GF-D8 (cell line): ENCODE measurements at places on chromosomes 6 and 20.

DNA sequence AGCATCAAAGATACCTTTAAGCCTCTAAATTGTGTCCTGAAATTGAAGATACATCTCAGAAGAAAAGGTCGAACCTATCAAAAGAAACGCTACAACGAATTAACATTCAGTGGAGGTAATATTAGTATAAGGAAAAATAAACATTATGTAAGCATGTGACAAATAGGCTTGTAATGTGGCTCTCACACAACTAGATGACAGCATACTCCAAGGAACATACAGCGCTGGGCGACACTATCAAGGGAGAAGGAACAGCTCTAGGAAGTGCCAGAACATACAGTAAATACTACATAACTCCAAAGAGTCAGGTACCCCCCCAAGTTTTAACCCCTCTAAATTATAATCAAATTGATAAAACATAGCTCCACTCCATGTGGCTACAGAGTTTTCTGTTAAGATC, 103.5 kb downstream of the LAMP5 start:
- DNase-seq = no peak

DNA sequence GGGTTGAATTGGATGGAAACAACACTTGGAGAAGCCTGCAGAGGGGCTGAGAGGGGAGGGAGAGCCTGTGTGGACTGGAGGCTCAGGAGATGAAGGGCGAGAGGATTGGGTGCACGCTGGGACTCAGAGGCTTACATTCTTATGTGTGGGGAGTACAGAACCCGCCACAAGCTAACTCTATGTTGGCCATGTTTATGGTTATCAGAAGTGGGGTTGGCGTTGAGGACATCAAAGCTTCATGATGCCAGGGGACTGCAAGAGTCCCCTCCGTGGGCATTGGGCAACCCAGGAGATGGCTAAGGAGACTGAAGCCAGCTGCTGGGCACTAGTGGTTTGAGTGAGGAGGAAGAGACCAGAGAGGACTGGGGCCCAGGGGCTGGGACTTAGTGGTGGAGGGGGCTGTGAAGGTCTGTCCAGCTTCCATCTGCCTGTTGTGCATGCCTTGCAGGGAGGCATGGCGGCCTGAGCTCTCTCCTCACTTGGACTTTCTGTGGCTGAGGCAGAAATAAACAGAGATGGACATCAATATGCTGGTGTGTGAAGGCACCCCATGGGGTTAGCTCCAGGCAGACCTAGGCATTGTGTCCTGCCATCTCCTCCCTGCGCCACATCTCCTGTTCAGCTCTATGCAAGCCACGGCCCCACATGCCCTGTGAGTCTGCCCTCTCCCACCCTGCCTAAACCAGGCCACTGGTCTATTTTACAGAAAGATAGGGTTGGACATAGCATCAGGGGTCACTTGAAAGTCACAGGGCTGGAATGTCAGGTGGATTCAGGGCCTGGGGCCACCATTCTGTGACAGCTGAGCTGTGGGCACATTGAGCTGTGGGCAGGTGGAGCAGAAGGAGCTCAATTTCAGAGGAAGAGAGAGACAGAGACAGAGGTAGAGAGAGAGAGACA, 61.6 kb downstream of the PHACTR3 start:
- DNase-seq = no peak

GRCh38 chr20:64207641-64208590, 43.7 kb downstream of the MYT1 start:
- DNase-seq = no peak

- no peak for DNase-seq
These were observed 505.3 kb downstream of the MMUT start for GRCh38 chr6:48957781-48958180.

DNA sequence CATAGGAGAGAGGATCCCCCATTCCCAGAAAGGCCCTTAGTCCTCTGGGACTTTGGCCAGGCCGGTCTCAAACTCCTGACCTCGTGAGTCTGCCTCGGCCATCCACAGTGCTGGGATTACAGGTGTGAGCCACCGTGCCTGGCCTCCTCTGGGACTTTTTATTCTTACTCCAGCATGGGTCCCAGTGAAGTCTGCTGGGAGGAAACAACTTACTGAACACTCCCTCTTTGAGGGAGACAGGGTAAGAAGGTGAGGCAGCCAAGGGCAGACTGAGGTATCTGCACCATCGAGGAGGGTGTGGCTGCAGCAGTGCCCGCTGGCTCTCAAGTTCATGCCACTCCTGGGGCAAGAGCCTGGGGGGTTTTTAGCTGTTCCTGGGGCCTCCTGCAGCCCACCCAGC, 2.4 kb downstream of the BAK1 start:
- DNase-seq = no peak

DNA sequence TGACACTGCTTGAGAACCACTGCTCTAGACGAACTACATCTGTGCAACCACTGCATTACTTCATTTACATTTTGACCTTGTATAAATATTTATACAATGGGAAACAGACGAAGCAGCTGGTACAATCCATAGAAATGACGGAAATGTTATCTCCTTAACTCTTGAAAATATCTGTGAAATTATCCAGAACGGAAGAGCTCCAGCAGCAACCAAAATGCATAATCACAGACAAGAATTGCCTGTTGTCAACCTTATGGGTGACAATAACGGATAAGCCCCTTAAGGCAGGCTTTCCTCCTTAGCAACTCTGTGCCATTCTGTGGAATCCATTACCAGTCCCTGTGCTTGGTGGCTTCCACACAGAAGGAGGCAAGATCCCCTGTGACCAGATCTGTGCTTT, 115.4 kb downstream of the DTNBP1 start:
- DNase-seq = no peak

DNA sequence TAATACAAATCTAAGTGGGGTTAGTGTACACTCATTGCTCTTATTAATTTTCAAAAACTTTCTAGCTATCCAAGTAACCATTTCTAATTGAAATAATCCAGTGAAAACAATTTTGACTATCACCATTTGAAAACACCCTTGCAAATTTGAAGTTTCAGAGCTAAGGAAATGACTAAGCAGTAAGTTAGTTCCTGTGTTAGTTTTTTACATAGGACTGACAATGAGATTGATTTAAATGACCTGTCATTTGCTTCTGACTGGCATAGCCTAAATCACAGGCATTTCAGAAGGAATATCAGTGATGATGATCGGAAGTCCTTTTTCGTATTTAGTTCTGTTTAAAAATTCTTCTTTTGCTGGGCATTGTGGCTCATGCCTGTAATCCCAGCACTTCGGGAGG, 27.0 kb downstream of the STK4 start:
- DNase-seq = peak; percentile 35

DNA sequence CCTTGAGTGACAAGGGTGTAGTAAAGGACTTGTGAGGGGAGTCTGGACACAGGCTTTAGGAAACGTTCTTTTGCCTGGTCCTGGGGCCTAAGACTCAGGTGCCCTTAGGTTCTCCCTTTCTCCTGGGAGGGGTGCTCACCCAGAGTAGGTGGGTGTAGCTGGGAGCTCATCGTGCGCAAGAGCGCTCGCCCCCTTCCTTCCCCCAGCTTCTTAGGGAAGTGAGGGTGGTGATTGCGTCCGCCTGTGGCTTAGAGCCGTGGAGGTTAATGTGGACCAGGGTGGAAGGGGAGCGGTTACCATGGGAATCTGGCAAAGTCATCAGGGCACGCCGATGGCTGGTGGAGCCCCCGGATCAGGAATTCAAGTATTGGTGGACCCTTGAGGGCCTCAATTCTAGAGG, 3.3 kb upstream of the AARS2 start:
- no peak for DNase-seq

GRCh38 chr6:71558974-71559373, 270.4 kb downstream of the OGFRL1 start:
- DNase-seq = no peak

GRCh38 chr6:139891471-139891870, 517.0 kb upstream of the CITED2 start:
- DNase-seq = no peak

DNA sequence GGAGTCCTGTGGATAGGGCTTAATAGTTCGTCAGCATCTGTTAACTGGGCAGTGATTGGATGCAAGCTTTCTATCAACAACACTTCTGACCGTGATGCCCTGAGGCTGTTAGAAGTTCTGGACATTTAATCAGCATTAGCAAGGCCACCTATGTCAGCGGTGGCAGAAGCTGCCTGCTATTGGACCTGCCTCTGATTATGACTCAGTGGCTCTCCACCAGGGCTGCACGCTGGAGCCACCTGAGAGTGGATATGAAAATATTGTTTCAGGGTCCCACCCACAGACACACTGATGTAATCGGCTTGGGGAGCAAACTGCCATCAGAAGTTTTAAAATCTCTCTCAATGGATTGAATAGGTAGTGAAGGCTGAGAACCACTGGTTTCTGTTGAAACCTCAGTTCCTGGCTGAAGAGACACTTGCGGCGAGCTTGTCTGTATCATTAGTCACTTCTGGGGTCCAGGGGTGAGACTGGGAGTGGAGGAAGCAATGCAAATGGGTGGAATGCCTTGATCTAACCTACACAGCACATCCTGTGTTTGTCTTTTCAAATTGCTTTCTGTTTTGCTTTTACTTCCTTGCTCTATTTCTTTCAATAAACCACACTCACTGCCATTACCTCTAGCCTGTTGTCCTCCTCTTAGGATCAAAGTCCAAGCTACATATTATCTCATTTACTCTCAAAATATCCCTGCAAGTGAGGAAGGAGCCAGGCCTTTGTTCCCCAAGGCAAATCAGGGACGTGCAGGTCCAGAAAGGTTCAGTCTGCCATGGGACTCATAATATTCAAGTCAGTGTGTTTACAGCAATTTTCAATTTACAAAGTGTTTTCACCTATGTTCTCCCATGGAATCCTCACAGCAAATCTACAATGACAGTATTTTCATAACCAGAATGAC, 4.2 kb downstream of the CLIC5 start:
- DNase-seq = no peak

DNA sequence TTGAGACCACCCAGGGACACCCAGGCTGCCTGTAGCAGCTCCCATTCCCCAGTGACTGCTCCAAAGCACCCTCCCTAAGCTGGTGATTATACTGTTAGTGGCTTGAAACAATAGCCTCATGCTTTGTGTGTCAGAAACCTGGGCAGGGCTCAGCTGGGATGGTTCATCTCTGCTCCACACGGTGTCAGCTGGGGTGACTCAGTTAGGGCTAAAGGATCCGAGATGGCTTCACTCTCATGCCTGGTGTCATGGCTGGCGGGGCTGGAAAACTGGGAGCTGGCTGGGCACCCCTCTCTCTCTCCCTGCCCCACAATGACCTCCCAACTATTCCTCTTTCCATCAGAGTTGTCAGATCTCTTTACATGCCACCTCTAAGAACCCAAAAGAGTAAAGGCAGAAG, 44.4 kb downstream of the ANKRD60 start:
- no peak for DNase-seq

GRCh38 chr6:161242779-161243693, 30.8 kb downstream of the AGPAT4 start:
- no peak for DNase-seq

GRCh38 chr6:92756912-92757311, 662.4 kb downstream of the EPHA7 start:
- no peak for DNase-seq

DNA sequence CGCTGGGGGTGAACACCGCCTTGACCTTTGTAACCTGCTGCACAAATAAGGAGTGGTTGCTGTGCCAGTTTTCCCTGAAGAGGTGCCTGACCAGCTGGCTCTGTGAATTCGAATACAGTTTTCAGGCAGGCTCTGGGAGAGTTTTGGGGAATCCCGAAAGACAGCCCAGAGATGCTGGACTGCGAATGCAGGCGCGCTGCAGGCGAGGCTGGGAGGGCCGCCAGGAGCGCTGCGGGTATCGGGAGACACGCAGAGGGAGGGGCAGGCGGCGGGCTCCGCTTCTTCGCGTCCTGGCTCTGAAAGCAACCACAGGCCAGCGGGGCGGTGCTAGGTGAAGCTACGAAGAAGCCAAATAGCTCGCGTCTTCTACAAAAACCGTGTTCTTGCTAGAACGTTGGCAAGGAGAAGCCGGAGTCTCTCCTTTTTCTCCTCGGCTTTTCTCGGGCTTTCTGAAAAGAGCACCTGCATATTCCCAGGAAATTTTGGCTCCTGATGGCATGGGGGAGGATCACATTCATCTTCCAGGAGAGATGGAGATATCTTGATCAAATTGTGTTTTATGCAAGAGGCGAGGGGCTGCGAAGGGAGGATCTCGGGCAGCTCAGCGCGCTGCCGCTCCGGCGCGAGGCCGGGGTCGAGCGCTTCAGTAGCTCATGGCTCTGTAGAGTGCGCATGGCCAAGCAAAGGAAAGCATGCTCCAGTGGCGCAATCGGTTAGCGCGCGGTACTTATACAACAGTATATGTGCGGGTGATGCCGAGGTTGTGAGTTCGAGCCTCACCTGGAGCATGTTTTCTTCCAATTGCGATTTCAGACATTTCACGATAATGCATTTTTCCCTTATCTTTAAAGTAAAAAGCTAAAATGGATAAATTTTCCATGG, 158.1 kb upstream of the ZNF184 start:
- no peak for DNase-seq

GRCh38 chr6:163766936-163767335, 352.4 kb downstream of the QKI start:
- no peak for DNase-seq

DNA sequence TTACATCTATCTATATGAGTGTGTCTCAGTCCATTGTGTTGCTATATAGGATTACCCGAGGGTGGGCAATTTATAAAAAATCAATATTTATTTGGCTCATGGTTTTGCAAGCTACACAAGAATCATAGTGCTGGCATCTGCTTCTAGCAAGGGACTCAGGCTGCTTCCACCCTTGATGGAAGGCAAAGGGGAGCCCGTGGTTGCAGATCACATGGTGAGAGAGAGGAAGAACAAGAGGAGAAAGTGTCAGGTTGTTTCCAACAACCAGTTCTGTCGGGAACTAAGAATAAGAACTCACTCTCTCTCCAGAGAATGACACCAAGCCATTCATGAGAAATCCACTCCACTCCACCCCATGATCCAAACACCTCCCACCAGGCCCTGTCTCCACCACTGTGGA, 48.2 kb upstream of the TENT5A start:
- DNase-seq = no peak

DNA sequence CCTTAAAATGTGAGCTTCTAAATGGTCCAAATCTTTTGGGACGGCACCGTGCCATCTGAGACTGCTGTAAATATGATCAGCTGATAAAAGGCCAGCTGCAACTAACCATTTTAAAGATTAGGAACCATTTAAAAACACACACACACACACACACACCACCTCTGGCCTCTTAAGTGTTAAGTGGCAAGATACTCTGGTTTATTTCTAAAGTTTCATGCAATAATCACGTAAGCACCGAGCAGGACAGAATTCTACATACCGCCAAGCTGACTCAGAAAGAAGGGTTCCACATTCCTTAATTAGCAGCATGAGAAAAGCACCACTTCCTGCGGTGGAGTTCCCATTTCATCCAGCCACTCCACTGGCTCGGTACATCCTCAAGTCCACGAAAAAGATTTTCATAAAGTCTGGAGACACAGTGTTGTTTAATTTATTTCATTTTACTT, 17.8 kb upstream of the ZNF217 start:
- no peak for DNase-seq
